Right forelimb (tissue), 1 donor: ENCODE measurements at places on chromosomes 16 and 17.

DNA sequence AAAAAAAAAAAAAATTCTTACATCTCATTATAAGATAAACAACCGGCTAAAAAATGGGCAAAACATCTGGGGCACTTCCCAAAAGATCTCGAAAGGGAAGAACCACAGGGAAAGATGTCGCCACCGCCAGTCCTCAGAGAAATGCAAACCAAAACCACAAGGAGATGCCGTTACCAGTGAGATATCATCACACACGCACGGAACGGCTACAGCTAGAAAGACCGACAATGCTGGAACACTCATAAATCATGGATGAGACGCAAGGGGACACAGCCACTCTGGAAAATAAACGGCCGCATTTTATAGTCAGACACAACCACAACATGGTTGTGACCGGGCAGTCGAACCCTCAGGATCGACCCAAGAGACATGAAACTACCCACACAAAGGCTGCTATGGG lies 24.5 kb downstream of the WDR45B start:
- DNase-seq: no peak

GRCh38 chr16:68324780-68325357 lies 14.1 kb downstream of the PRMT7 start:
- DNase-seq: no peak

DNA sequence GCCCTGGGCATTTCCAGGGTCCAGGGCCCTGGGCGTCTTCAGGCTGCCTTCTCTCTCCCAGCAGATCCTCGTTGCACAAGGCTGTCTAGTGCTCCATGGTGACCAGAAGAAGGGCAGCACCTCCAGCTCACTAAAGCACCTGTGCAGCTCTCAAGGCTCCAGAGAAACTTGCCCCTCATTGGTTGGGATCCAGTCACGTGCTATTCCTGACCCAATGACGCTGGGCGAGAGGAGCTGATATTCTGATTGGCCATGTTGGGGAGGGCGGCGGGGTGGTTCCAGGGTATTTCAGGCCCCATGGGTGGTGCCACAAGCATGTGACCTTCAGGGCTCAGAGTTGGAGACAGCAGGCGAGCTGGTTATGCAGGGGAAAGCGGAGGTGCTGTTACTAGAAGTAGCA lies 309.1 kb downstream of the TOX3 start:
- no peak for DNase-seq

DNA sequence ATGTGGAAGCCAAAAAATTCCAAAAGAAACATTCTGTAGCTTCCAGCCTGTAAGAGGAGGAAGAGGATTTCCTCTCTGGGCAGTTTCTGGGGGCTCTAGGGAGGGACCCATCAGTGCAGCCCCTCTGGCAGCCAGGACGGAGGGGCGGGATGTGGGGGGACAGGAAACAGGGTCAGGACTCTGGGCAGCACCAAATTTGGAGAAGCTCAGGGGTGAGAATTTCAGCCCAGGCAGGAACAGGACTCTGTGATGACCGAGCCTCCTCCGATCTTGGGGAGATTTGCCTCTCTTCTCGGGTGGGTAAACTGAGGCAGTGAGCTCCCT lies 18.4 kb upstream of the CIBAR2 start:
- no peak for DNase-seq

DNA sequence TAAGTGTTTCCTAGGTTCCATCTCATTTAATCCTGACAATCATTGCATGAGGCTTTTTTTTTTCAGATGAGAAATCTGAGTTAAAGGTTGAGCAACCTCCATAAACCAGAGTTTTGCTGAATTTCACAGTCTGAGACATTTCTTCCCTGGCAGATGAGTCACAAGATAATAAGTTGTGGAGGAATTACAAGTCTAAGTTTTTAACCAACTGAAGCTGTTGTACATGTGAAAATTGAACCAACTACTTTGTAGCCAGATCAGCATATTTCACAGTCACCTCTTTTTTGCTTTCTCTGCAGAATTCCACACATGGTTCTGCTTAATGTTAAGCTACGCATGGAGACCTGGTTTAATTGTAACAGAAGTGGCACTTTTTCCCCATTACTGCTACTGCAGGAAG lies 765.6 kb downstream of the CDH11 start:
- no peak for DNase-seq

GRCh38 chr17:4003501-4004421 lies 39.5 kb upstream of the ATP2A3 start:
- no peak for DNase-seq

DNA sequence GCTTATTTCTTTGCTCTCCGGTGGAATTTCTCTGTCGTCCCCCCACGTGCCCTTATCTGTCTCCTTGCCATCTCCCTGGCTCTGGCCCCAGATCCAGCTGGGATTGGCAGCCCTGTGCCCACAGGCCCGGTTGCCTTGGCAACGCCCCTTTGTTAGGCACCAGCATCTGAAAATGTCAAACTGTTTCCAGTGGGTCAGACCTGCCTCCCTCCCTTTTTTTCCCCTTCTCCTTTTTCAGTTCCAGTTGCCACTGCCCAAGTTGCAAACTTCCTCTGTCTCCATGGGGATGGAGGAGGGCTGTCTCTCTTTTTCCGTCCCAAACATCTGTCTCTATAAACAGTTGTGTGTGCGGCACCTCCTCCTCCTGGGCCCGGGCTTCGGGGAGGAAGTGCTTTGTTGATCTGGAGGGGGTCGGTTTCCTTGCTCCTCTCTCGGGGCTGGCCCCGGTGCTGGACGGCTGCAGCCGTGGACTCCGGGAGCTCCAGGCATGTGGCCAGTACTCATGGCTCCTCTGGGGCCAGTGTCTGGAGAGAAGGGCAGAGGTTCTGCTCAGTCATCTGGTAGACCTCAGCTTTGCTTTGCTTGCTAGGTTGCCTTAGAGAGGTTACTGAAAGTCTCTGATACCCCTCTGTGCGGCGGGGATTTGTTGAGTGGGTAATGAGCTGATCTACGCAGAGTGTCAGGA lies 35.3 kb downstream of the SOCS3 start:
- peak; percentile 92 for DNase-seq

DNA sequence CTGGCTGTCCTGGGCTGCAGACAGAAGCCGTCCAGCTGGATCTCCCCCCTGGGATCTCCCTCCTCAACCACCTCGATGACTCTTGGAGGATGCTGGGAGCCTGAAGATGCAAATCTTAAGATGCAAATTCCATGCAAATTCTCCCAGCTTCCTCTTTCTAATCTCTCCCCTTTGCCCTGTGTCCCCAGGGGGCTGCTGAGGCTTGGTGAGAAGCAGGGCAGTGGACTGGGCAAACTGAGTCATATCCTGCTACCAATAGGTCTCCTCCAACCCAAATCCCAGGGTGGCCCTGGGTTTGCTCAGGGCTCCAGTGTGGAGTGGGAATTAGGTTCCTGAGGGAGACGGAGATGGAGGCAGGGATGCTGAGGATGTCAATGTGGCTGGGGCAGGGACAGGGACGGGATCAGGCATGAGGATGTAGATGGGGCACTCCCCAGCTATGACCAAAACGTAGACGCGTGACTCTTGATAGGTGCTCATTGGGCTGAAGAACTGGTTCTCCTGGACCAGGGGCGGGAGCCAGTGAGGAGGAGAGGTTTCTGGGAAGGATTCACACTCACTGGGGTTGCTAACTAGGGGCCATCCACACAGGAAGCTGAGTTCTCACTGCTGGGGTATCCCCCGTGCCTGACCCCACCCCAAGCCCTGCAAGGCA lies 3.6 kb upstream of the ALOX12B start:
- no peak for DNase-seq

- peak; percentile 58 for DNase-seq
Measured at GRCh38 chr16:2912330-2913199, 834 bp downstream of the FLYWCH1 start.

- peak; percentile 35 for DNase-seq
Measured at GRCh38 chr17:72176516-72176851, 55.7 kb downstream of the SOX9 start.

DNA sequence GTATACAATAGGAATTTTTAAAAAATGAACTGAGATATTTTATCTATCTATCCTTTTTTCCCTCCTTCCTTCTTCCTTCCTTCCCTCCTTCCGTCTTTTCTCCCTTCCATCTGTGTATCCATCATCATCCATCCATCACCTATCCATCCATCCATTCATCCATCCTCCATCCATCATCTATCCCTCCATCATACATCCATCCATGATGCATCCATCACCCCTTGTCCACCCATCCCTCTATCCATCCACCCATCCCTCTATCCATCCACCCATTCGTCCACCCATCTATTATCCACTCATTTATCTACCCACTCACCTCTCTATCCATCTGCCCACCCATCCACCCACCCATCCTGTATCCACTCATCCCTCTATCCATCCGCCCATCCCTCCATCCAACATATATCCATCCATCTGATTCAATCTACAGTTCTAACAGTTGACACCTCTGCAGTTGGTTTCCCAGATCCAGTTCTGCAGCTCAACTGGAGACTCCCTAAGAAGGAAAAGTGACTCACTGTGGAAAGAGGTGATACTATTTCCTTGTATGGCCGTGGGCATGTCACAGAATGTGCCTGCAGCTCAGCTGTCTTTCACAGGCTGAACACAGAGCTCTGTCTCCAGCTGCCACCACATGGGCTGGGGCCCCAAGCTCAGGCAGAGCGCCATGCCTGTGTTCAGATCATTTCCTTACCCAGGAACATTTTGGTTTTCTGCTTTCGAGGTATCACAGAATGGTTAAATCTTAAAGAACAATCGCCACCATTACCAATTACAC lies 130.8 kb downstream of the XYLT1 start:
- no peak for DNase-seq

DNA sequence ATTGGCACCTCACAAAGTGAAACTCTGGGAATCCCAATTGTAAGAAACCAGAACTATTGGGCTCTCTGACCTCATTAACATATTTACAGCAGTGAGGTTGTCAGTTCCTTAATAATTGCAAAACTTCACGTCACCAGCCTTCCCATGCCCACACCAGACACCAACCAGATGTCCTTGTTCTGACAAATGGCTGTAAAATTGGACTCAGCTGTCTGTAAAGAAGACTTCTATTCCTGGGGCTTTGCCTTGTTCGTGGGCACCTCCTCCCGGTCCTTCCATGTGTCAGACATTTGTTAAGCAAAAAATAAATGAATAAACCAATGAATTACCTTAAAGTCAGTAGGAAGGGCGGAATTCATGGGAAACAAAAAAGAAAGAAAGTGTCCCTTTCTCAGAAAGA lies 284.3 kb upstream of the CDH11 start:
- no peak for DNase-seq

DNA sequence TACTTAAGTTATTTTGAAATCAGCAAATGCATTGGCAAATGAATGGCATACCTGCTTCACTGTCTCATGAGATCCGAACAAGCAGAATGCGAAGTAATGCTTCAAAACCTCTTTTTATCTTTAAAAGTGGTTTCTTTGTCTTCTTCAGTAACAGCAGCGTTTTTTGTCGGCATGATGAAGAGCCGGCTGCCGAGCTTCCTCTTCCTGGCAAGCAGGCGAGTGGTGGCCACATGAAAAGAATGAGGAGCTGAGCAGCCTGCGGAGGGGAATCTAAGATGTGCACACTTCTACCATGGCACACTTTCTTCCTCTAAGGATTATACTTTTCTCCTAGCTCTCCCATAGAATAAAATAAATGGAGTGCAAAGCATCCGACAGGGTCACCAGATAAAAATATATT lies 42.4 kb upstream of the AKTIP start:
- no peak for DNase-seq

DNA sequence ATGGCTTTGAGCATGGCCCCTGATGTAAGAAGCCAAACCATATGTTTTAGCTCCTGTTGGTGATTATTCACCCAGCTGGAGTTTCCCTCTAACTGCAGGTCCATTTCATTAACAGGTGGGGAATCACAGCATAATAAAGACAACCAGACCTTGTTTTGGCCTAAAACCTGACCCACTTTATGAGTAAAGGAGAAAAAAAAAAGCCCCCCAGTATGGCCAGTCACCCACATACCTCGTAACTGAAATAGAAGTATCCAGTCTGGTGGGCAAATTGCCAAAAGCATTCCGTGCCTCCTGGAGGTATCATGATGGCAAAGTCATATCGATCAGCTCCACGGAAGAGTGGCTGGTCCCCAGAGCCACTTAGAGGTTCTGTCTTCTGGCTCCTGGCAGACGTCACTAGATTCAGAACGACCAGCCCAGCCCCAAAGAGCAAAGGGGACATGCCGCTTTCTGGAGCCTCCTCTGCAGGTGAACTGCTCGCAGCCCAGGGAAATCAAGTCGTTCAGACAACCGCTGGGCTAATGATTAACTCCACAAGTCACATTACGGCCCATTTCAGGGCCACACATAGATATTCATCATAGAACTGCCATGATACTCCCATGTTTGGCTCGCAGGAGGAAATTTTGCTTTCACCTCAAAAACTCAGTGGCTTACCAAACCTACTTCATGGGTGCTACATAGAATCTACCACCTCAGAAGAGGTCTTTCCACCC lies at the start of gene TMED6:
Gene TMED6 (minus strand): TSS at position 478 of the 719 bp plus-strand sequence. CDS start 33 bp downstream, at position 445.
- DNase-seq: no peak

DNA sequence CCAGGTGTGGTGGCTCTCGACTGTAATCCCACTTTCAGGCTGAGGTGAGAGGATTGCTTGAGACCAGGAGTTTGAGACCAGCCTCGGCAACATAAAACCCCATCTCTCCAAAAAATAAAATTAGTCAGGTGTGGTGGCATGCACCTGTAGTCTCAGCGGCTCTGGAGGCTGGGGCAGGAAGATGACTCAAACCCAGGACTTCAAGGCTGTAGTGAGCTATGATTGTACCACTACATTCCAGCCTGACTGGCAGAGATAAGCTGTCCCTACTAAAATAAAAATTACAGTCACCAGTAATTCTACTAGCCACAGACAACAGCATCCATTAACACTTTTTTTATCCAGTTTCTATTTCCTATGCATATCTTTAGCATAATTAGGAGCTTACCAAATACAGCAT lies 176.3 kb downstream of the CPPED1 start:
- no peak for DNase-seq

DNA sequence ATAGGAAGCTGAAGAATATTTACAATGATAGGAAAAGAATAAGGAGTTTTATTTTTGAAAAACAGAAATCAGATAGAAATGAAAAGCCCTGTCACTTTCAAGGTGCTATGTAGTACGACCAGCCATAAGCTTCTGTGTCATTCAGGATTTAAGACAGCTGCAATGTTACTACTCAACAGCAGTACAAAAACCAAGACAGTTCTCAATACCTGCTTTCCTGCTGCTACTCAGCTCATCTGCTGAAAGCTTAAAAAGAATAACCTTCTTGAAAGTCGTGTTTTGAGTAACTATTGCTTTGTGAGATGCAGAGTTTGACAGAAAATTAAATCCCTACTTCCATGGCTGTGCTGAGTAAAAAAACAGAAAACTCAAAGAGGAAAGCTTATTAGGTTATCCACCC lies 8.7 kb downstream of the GRB2 start:
- DNase-seq: no peak

DNA sequence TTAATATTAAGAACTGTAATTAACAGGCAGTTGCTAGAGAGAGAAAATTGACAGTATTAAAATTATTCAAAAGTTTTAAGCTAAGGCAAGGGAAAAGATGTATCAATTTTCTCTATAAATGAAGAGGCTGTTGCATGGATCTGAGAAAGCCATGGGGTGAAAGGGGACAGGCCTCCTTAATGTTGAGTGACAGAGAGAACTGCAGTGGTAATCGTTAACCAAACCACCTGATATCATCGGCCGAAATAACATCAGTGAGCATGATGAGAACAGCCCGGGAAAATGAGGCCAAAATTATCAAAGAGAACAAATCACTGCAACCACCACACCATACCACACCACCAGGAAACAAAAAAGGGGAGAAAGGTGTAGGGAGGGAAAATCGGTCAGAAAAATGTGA lies 3.6 kb downstream of the ZNF423 start:
- no peak for DNase-seq
